ENCODE measurements at places on chromosomes 12 and 14.

DNA sequence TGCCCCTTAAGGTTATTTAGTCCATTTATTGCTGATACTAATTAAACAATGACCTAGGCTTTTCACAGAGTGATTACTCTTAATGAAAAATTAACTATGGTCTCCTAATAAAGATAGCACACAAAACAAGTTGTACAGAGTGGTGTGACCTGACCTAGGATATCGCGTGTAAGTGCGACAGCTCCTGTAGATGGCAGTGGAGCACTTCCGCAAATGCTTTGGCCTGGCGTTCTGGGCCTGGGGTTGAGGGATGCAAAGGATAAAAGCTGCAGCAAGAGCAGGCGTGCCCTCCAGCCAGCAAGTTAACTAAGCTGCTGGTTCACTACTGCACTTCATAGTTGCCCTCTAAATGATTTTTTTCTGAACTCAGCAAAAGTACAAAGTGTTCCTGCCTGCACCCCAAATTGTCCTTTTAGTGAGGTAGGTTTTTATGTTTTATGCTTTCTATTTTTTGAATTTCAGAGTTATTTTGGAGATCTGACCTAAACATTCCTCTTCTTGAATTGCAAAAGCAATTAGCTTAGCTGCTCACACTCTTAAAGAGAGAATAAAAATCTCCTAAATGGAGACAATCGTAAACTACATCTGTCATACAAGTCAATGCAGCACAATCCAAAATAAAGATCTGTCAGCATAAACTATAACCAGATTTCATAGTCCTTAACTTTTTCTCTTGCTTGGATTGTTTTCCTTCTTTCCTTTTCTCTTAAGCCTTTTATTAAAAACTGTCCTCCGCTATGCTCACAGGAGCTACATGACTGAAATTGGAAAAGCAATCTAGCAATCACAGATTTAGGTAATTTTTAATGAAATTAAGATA, 379.6 kb downstream of the LRIG3 start:
- DNase-seq: peak; percentile 92

- DNase-seq: peak; percentile 15
These were observed 3.1 kb downstream of the SLC25A29 start for GRCh38 chr14:100303179-100303578.

GRCh38 chr12:31796270-31796951, 67.6 kb upstream of the AMN1 start:
- no peak for DNase-seq

DNA sequence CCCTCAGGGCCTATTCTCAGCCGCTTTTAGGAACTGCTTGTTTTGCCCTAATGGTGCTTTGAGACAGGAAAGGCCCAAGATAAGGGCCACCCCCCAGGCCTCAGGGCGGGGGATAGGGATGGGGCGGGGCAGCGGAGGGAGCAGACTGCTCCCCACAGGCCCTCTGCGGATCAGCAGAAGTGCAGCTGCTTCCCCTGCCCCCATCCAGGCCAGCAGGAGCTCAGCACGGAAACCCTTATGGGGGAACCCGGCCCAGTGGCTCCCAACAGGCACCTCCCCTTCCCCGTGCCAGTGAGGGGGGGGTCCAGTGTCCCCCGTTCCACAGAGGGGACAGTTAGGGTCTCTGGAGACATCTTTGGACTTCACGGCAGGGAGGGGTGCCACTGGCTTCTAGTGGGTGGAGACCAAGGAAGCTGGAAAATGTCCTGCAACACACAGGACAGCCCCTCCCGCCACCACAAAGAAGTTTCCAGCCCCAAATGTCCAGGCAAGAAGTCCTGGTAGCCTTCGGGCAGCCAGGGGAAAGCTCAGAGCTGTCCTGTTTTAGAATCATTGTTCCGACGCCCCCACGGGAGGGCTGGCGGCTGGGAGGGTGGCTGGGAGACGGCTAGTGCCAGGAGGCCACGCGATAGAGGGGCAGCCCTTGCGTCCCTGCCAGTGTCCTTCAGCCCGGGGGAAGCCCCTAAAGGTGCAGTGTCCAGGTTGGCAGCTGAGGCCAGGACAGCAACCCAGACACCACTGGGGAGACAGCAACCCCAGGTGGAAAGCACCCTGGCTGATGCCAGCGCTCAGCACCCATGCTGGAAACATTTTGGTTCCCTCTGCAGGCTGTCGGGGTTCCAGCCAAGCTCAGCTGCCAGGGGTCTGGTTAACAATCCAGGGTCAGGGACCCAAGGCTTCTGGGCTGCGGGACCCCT, 10.4 kb upstream of the GPR132 start:
- DNase-seq: peak; percentile 53

DNA sequence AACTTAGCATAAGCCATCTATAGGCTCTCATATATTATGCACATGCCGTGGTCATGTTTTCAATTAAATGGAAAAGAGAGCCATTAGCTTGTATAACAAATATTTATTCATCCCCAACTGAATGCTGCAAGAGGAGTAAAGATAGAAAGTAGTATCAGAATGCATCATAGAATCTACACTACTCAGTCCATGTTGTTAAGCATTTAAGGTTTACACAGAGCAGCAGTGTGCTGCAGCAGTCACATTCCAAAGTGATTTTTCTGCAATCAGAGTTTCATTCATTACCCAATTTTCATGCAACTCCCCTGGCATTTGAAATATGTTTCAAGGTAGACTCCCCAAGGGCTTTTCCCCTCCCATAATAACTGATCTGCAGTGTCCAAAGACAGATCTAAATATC, 82.2 kb upstream of the LMO3 start:
- DNase-seq: no peak

DNA sequence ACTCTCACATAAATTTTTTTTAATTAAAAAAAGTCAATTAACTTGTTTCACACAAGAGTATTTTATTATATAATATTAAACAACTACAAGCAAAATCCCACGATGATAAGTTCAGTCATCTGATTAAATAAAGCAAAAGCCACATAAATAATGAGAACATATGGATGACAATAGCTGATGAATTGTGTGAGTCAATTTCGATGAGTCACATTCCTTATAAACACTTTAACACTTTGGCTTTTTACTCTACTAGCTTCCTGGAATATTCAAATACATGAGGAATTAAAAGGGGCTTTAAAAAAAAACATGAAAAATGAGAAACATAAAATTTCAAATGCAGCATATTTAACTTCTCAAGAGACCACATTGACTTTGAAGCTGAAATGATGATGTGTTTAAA, 95.3 kb downstream of the BCAT1 start:
- peak; percentile 66 for DNase-seq

DNA sequence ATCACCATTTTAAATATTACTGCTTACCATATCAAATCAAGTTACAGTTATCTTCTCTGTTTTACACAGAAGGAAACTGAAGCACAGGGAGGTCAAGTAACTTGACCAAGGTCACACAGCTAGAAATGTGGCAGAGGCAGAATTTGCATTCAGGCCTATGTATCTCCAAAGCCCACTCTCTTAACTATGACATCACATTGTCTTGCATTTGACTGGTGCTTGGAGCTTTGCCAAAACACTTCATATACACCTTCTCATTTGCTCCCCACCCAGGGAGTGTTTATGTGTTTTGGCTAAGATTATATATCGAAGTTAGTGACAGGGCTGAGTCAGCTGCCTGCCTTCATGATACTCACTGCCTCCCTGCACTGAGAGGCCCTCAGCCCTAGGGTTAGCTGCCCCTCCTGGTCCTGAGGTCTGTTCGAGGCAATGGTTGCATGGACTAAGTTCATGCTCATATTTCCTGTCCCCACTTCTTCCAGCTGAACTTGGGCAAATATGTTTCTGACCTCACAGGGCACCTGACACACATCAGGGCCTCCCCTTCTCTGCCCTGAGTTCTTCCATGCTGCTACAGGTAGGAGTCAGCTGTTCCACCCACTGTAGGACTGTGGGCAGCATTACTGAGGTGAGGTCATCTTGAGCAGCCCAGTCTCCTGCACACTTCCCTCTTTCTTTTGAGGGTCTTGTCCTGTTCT, 1.8 kb downstream of the GALNT6 start:
- DNase-seq: peak; percentile 39

- DNase-seq: peak; percentile 81
These were observed at the start of gene SLC25A21 for GRCh38 chr14:37172024-37172869. TSS of gene SLC25A21 (minus strand) at chr14:37172606.

GRCh38 chr14:44962334-44963043, 499 bp downstream of the TOGARAM1 start:
- DNase-seq: peak; percentile 60

- no peak for DNase-seq
These were observed 68.6 kb downstream of the MARK3 start for GRCh38 chr14:103453791-103454190.

GRCh38 chr14:58249611-58250010, 5.0 kb downstream of the PSMA3 start:
- no peak for DNase-seq

GRCh38 chr12:10025236-10025635, 5.2 kb upstream of the CLEC9A start:
- no peak for DNase-seq

GRCh38 chr14:104161602-104162367, 23.4 kb downstream of the KIF26A start:
- no peak for DNase-seq

DNA sequence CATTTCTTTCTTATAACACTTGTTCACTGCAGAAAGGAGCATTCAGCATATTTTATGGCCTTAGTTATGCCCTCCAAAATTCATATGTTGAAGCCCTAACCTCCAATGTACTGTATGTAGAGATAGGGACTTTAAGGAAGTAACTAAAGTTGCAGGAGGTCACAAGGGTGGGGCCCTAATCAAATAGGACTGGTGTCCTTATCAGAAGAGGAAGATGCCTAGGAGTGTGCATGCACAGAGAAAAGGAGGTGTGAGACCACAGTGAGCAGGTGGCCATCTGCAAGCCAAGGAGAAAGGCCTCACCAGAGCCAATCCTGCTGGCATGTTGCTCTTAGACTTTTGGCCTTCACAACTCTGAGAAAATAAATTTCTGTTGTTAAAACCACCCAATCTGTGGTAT, 12.9 kb upstream of the E2F7 start:
- no peak for DNase-seq

- no peak for DNase-seq
These were observed 177.0 kb upstream of the PRMT8 start for GRCh38 chr12:3313675-3314663.

- DNase-seq: no peak
These were observed 536 bp upstream of the WNT1 start for GRCh38 chr12:48977290-48978281.

DNA sequence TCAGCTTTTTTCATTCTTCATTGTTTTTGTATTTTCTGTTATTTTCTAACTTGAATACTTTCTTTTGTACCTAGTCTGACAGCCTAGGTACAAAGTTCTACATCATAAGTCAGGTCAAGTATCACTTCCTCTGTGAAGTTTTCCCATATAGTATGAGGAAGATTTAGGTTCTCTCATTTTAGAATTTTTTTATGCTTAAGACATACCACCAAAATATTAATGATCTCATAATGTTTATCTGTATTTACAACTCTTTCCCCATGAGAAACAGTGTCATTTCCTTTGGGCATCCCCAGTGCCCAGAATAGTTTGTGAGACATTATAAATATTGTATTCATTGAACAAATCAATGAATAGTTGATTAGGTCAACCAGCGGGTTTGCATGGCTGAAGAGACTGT, 3.1 kb upstream of the ATF7IP start:
- no peak for DNase-seq

GRCh38 chr14:51337520-51337919, 97.5 kb downstream of the TMX1 start:
- no peak for DNase-seq

GRCh38 chr12:44247588-44247987, 411.7 kb downstream of the TMEM117 start:
- no peak for DNase-seq

DNA sequence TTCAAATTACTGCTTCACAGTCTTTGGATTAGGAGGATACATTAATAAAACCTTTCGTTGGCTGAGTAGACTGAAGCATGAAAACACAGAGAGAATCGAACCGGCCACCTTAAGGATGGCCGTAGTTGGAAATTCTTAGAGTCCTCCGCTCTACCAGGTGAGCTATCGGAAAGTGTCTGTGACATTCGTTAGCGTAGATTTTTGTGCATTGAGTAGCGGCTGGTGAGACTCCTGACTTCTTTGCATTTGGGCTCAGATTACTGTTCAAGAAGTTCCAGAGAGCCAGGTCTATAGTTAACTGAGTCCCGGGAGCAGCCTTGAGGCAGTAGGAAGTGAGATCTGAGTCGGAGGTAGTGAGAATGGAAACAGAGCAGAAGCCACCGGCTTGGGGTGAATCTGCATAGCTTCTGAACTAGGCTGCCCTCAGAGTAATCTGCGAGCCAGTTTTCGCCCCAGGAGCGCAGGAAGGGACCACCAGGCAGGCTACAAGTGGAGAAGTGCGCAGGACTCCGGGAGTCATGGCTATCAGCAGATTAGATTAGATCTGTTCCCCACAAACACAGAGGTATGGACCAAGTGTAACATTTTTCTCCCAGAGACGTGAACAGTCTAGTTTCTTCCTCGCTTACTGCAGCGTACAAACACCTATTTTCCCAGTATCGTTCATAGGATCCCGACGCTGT, 11.0 kb downstream of the OR6S1 start:
- peak; percentile 40 for DNase-seq

- peak; percentile 25 for DNase-seq
These were observed 8.6 kb downstream of the INF2 start for GRCh38 chr14:104697892-104698583.

- no peak for DNase-seq
These were observed 2.0 kb upstream of the PCK2 start for GRCh38 chr14:24092110-24092504.

DNA sequence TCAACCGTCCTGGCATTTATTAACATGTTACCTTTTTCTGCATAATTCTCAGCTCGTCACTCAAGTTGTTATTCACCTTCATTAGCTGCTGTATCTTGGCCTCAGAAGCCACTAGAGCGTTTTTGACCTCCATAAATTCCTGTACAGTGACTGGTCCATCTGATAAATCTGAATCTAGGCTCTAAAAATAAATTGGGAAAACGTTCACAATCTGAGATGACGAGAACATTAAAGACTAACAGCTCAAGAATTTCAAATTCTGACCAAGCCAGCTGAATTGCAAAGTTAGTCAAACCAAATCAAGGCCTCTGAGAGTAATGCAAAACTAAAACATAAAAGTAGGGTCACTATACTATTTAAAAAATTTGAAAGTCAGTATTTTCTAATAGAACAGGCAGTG, 45.0 kb downstream of the GIT2 start:
- peak; percentile 95 for DNase-seq

GRCh38 chr12:53749986-53750811, 1.6 kb downstream of the CISTR start:
- DNase-seq: no peak

DNA sequence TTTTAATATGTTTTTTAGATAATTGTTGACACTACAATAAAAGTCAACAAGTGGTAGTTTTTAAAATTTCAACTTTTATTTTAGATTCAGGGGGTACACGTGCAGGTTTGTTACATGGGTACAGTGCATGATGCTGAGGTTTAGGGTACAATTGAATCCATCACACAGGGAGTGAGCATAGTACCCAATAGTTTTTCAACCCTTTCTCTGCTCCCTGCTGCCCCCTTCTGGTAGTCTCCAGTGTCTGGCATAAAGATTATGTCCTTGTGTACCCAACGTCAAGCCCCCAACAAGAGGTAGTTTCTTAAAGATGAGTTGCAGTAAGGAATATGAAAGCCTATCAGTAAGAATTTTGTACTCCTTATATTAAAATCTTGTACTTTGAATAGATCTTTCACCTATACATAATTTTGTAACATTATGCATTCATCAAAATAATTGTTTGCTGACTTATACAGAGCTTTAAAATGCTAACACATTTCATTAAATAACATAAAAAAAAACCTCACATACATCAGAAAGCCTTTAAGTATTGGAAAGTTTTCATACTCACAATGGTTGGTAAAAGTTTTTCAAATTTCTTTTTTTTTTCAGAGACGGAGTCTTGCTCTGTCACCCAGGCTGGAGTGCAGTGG, 5.4 kb upstream of the RALGAPA1 start:
- peak; percentile 60 for DNase-seq

Data from fibroblast of the aortic adventitia (primary cell).